ENCODE measurements at places on chromosomes 12 and 14. TPM values are rescaled to one million over a fixed set of nuclear protein-coding genes. Genes with fewer than 3 reads are reported as not detected.

DNA sequence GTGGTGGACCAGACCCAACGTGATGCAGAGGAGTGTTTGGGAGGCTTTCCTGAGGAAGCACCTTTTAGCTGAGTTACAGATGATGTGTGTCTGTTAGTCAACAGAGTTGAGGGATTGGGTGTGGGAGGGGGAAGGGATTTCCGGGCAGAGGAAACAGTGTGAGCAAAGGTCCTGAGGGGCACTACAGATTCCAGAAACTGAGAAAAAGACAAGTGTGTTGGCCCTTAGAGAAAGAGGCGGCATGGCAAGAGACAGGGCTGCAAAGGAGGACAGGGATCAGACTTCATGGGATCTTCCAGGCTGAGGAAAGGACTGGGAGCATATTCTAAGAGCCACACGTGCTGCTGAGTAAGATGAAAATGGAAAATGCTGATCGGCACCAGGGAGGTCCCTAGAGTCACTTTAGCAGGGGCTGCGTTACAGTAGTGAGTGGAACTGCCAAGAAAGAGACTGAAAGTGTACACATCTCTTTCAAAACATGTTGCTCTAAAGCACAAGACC is 9.4 kb upstream of the RPS6KL1 start:
- no peak for DNase-seq

DNA sequence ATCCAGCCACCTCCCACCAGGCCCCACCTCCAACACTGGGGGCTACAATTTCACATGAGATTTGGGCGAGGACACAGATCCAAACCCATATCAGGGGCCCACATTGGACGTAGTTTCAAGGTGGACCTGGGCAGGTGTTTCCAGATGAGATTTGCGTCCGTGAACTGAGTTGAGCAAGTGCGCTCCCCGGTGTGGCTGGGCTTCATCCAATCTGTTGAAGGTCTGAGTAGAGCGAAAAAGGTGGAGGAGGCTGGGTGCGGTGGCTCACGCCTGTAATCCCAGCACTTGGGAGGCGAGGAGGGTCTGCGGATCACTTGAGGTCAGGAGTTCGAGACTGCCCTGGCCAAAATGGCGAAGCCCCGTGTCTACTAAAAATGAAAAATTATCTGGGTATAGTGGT is 4.9 kb upstream of the GLT1D1 start:
- no peak for DNase-seq

DNA sequence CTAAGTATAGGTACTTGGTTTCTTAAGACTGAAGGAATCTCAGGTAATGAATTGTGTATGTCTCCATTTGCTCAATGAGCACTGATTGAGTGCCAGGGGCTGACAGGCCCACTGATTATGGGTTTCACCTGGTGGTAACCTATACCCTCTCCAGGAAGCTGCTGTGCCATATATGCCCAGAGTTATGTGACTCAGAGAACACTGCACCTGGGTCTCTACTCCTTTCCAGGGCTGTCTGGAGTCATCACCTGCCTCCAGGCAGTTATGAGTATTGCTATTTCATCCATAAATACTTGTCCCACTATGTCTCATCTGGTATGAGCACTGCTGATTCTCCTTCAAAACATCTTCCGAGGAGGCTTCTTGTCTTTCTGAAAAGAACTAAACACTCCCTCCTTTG is 692.9 kb downstream of the BCL11B start:
- no peak for DNase-seq

- DNase-seq, result no peak
These were observed 20.9 kb upstream of the IFNG-AS1 start for GRCh38 chr12:67968321-67968720.

POTEG gene
- not detected for total RNA-seq
